ENCODE measurements at places on chromosomes 11 and 22.

- no peak for DNase-seq
Observed at GRCh38 chr11:121780971-121781370, 328.2 kb upstream of the SORL1-AS1 start.

- DNase-seq: no peak
Observed at GRCh38 chr11:117551761-117552343, 224.2 kb downstream of the CEP164 start.

DNA sequence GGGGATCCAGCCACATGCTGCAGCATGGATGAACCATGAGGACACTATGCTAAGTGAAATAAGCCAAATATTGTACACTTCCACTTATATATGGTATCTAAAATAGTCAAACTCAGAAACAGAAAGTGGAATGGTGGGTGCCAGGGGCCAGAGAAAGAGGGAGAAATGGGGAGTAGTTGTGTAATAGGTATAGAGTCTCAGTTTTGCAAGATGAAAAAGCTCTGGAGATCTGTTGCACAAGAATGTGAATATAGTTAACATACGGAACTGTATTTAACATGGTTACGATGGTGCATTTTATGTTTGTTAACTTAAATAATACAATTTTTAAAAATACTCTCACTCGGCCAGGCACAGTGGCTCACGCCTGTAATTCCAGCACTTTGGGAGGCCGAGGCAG lies 21.2 kb downstream of the GDPD5 start:
- DNase-seq: no peak

- no peak for DNase-seq
Observed at GRCh38 chr11:121931748-121932352, 184.2 kb downstream of the BLID start.

DNA sequence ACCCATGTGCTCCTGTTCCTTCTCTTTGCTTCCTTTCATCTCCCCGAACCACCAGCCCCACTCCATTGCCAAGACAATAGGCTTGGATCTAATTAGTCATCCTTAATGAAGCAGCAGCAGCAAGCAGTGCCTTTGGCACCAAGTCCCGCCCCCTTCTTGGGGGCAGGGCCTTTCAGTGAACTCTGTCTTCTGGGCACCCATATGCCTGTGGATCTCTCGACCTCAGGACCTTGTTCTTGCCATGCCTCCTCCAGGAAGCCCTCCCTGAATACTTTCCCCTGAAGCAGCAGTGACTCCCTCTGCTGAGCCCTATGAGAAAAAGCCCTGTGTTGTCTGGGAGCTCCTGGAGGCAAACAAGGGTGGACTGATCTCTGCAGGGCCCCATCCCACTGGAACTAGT lies 32.1 kb downstream of the ARHGEF17 start:
- no peak for DNase-seq

- no peak for DNase-seq
Observed at GRCh38 chr22:48334971-48335370, 1492.7 kb downstream of the BRD1 start.

- no peak for DNase-seq
Observed at GRCh38 chr22:23714596-23715578, 24.1 kb downstream of the RGL4 start.

- DNase-seq: no peak
Observed at GRCh38 chr11:58912124-58912523, 27.2 kb upstream of the GLYATL1 start.

DNA sequence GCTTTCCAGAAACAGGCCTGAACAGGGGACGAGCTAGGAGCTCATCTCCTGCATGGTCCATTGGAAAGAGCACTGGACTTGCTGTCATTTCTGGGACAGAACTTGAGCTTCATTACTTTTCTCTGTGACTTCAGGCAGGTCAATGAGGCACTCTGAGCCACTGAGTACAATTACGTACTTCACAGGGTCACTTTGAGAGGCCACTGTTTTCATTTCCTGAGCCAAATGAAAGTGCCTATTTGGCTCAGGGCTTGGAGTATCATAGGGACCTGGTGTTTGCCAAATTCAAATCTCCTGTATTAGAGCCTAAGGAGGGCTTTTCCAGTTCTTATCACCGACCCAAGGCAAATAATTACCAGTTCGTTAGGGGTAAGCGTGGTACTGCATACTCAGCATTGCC lies 319.3 kb downstream of the CADM1 start:
- no peak for DNase-seq

GRCh38 chr22:39117585-39118191 lies 20.6 kb downstream of the APOBEC3H start:
- no peak for DNase-seq

DNA sequence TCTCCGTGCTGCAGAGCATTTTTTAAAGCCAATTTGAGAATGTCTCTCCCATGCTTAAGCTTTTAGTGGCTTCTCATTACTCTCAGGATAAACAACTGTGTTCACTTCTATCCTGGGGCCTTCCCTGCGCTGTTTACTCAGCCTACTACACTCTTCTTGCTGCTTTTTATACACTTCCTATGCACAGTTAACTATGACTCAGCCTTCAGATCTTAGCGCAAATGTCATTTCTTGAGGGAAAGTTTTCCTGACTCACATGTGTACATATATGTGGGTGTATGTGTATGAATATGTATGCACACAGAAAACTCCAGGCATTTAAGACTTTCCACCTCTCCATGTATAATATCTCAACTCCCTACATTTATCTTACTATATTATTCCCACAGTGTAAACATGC lies 9.8 kb downstream of the THAP12 start:
- DNase-seq: peak; percentile 71

- no peak for DNase-seq
Observed at GRCh38 chr11:66868082-66868725, 11.3 kb downstream of the LRFN4 start.

DNA sequence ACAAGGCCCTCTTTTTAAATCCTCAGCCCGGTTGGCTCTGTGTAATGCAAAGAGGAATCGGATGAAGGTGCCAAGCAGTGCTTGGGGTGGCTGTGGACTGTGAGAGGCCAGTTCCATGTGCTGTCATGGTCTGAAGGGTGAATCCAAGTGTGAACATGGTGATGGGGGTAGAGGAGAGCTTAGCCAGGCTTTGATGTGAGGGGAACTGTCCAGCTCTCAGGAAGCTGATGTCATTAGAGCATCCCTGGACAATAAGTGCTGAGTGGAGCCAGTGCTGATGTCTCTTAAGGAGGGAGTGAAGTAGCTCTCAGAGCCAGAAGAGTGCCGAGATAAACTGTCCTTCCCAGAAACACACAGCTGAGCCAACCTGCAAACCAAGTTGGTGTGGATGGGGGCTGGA lies 53.6 kb downstream of the NAV2 start:
- DNase-seq: no peak

GRCh38 chr11:67484847-67485311 lies 2.1 kb downstream of the AIP start:
- DNase-seq: no peak

DNA sequence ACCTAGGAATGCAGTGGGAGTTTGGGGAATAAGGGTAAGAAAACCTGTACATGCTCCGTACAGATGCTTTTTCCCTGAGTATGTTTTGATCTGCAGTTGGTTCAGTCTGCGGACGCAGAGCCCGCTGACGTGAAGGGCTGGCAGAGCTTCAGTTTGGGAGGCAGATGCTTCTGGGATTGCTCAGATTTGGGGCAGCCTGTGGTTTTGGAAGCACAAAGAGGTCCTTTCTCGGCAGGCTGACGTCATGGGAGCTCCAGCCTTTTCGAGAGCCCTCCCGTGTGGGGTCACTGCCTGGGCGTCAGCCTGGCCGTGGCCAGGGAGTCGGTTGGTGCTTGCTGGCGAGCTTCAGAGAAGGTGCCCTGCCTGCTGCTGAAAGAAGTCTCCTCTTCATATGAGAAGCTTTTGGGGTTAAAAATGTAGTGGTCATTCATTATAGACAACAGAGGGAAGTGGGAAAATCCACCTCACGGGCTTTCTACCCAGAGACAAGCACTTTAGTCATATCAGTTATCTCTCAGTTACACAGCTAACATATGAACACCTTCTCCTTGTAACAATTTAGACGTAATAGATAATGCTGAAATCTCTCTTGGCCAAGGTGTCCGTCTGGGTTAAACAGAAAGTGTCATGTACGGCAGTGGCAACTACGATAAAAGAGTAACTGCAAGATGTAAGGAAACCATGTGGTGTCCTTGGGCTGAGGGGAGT lies 26.8 kb downstream of the TPCN2 start:
- peak; percentile 98 for DNase-seq

- peak; percentile 46 for DNase-seq
Observed at GRCh38 chr11:14308114-14308896, 50.7 kb downstream of the RRAS2 start.

- DNase-seq: no peak
Observed at GRCh38 chr22:35020517-35020916, 45.4 kb upstream of the ISX start.

DNA sequence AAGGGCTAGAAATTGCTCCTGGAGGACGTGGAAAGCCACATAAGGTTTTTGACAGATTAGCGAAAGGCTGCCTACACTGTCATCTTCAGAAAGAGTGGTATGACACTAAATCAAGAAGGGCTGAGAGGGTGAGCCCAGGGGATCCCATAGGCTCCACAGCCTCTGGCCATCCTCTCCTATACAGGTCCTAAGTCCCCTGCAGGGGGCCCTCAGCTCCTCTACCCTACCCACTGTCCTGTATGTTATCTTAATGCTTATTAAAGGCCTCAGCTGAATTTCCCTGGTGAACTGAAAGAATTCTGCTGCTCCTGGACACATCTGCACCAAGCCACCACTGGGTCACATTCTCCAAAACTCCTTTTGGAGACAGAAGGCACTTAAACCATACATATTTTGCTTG lies 7.9 kb downstream of the KLHL22 start:
- DNase-seq: no peak

DNA sequence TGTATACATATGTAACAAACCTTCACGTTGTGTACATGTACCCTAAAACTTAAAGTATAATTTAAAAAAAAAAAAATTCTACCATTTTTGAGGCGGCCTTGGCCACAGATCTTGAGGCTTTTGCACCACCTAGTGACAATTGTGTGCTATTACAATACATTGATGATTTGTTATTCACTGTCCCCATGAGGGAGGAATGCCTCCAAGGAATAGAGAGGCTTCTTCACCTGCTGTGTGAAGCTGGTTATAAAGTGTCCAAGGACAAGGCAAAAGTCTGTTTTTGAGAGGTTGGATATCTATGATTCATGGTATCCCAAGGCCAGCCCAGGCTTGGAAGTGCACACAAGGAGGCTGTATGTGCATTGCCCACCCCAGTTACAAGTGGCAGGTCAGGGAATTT lies 30.7 kb downstream of the SLC22A25 start:
- peak; percentile 15 for DNase-seq

DNA sequence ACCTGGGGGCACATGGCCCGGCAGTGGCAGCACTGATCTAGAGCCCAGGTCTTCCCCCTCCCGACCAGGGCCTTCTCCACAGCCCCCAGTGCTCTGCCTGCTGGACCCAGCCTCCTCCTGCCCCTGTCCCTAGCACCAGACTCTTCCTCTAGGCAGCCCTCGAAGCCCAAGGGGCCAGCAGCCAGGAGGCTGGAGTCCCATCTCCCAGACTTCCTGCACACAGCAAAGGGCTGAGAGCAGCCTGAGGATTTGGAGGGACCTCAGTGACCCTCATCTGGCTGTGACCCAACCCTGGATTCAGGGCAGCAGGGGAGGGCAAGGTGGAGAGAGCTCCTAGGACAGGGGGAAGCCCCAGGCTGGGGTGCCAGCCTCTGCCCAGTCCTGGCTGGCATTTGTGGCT lies 3.0 kb downstream of the RHOD start:
- DNase-seq: no peak

DNA sequence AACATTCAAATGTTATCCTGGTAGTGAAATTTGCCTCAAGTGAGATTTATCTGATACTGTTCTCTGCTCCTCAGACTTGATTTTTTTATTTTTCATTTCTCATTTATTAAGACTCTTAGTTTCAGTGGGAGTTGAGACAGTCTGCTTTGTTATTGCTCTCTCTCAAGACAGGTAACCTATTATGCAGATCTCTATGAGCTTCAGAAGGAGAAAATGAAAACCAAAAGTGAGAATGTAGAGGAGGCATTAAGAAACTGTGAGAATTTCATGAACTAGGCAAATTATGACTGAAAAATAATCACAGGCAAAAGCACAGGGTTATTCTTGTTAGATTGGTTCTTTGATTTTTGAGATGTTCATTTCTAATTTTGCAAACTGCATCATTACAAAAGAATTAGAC lies 290.0 kb upstream of the CHORDC1 start:
- no peak for DNase-seq

DNA sequence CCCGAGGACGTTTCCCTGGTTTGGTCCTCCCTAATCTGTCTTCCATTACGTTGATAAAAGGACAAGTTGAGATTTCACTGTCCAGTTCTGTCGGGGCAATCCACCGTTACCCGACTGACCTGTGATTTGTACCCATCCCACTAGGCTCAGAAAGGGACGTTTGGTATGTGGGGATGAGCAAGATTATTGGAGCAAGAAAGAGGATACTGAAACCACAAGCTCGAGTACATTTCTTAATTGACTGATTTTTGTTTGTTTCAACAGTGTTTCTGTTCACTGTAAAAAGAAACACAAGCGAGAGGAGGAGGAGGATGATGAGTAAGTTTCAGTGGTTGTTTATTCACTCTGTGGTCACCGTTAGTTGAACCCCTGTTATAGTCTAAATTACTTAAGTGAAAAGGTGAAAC lies 969 bp downstream of the CCDC117 start:
- peak; percentile 6 for DNase-seq

- DNase-seq: no peak
Observed at GRCh38 chr22:45860201-45860600, 116.8 kb downstream of the WNT7B start.

DNA sequence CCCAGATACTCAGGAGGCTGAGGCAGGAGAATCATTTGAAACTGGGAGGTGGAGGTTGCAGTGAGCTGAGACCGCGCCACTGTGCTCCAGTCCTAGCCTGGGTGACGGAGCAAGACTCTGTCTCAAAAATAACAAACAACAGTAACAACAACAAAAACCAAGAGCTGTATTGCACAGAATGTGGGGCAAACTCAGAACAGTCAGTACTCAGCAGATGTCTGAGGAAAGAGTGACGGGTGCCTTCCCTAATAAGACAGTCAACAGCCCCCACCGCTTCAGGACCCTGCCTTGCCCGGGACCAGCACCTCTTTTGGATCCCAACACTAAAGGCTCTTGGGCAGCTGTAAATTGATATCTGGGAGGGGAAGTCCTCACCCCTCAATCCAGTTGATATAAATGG lies 40.3 kb downstream of the RIBC2 start:
- DNase-seq: no peak

DNA sequence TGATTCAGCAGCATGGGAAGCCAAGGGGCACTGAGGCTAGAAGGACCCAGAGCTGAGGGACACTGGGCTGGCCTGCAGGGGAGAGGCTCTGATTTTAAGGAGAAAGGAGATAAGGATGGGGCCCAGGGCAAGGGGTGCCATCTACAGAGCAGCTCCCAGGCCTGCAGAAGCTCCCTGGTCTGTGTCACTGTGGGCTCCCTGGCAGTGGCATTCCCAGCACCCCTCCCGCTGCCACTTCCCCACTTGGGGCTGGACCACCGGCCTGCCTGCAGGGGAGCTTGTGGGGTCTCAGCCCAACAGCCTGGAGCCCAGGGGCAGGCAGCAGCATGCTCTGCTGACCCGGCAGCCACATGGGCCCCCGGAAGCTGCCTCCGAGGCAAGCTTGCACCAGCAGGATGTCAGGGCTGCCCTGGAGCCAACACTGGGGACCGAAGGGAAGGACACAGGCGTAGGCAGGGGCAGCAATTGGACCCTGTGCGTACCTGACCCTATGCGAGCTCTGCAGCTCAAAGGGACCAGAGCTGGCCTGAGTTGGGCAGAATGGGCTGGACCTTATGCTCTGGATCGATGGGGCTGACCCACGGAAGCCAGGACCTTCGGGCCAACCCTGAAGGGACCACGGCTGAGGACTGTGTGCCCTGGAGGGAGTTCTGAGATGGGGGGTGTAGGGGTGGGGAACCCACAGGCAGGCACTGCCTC lies 35.4 kb upstream of the WNT7B start:
- no peak for DNase-seq

Data from A172 (cell line).